ENCODE measurements at places on chromosomes 12 and 14.

DNA sequence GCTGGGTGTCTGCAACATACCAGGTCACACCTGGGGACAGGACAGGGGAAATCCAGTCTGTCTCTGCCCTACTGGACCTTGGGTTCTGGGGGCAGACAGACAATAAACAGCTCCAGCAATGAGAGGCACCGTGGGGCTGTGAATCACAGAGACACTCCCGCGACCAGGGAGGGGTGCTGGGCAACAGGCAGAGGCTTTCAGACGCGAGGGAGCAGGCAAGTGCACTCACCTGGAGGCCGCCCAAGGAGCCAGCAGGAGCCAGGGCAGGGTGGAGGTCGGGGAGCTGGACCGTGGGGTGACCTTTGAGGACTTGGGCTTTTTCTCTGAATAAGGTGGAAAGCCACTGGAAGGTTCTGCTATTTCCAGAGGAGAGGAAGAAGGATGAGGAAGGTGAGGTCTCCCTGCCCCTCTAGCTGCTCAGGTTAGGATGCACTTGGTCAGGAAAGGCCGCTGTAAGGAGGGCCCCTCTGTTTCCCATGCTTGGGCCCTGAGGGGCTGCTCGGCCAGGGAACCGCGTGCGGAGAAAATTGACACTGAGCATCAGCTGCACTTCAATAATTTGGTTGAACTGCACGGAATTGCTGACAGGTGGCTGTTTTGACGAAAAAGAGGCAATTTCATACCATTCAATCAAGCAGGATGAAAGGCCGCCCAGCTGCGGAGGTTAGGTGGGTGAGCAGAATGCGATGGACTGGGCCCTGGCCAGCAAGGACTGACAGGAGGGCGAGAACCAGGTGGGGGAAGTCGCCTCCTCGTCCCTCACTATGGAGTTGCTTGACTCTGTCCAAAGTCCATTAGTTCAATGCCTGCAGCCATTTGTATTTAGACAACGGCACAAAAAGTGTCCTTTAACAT lies 42.2 kb downstream of the JAG2 start:
- no peaks in the 10 kb centered on the region for H3K36me3 ChIP-seq
- DNase-seq: no peak
- H3K4me1 ChIP-seq: peaks cover 6% of the 10 kb centered on the region
- H3K27me3 ChIP-seq: peaks cover 2% of the 10 kb centered on the region

GRCh38 chr14:74670726-74671411 lies 42.0 kb downstream of the AREL1 start:
- no peak overlapping the region for H3K27ac ChIP-seq
- no peak overlapping the region for H3K4me3 ChIP-seq
- no peaks in the 10 kb centered on the region for H3K4me1 ChIP-seq
- peaks cover 14% of the 10 kb centered on the region for H3K36me3 ChIP-seq

- H3K27me3 ChIP-seq: no peaks in the 10 kb centered on the region
- H3K27ac ChIP-seq: no peak overlapping the region
- no peak for DNase-seq
These were observed 45.9 kb downstream of the LGMN start for GRCh38 chr14:92702441-92702918.

GRCh38 chr12:88202500-88202899 lies 60.4 kb downstream of the TMTC3 start:
- no peaks in the 10 kb centered on the region for H3K27me3 ChIP-seq
- no peak overlapping the region for H3K4me3 ChIP-seq
- H3K36me3 ChIP-seq: no peaks in the 10 kb centered on the region
- no peak for DNase-seq
- no peaks in the 10 kb centered on the region for H3K4me1 ChIP-seq

DNA sequence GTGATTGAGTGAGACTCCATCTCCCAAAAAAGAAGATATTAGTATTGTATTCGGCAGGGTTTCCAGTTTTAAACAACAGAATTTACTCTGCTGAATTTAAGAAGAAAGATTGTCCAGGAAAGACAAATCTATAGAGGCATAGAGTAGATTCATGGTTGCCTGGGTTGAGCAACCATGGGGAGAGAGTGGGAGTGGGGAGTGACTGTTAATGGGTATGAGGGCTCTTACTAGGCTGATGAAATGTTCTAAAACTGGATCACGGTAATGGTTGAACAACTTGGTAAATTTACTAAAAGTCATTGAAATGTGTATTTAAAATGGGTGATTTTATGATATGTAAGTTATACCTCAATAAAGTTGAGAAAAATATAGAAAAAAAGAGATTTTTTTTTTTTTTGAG lies 13.9 kb upstream of the C12orf76 start:
- H3K36me3 ChIP-seq: no peaks in the 10 kb centered on the region
- H3K4me1 ChIP-seq: no peaks in the 10 kb centered on the region
- H3K27me3 ChIP-seq: no peaks in the 10 kb centered on the region
- no peak overlapping the region for H3K27ac ChIP-seq
